ENCODE measurements at places on chromosomes 5 and 9.

DNA sequence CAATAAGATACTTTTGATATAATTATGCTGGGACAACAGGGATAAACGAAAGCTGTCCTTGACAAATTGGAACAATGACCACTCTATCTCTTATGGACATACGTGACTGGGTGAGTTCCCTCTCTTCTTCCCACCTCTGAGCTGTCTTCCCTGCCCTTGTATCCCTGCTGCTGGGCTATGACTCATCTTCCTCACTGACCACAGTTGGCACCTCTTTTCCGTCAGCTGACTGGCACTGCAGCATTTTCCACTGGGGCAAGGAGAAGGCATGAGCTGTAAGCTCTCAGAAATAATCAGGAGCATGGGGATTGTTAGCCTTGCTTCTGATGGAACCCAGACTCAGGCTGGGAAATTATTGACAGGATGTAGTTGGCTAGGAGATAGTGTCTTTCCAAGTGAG is 48.7 kb downstream of the PCSK1 start:
- no peaks in the 10 kb centered on the region for H3K36me3 ChIP-seq
- no peak for DNase-seq
- no peak overlapping the region for H3K27ac ChIP-seq
- no peaks in the 10 kb centered on the region for H3K4me1 ChIP-seq

DNA sequence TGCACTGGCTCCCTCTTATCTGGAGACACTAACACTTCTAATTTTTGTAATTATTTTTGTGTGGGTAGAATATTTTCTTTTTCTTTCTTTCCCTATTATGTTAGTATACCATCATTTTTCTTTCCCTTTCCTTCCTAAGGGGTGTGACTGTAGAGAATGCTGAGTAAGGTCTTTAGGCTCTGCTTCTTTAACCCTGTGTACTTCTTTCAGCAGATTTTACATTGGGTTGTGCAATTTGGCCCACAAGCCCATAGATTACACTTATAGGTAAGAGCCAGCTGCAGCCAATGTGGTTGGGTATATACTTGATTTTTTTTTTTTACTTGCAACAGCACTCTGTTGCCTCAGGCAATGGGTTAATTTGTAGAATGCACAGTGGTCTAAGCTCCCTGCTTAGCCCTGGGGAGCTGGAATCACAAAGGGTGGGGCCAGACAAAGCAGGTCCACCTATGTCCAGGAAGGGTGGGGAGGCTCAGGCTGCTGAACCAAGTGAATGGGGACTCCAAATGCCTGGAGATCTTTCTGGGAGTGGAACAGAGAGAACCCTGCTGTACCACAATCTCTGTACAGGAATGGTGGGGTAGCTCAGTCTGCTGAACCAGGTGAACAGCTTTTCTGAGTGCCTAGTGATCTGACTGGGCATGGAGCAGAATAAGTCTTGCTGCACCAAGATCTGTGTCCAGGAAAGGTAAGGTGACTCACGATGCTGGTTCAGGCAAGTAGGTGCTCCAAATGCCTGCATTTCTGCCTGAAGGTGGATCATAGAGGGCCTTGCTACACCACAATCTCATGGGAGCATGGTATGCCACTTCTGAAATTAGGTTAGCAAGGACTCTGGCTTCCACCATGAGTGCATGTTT is 64.9 kb downstream of the SLC25A46 start:
- no peaks in the 10 kb centered on the region for H3K4me1 ChIP-seq
- no peak overlapping the region for H3K27ac ChIP-seq
- H3K4me3 ChIP-seq, result no peak overlapping the region
- no peaks in the 10 kb centered on the region for H3K27me3 ChIP-seq

- H3K4me1 ChIP-seq, result no peaks in the 10 kb centered on the region
- DNase-seq, result no peak
- H3K4me3 ChIP-seq, result no peak overlapping the region
- no peaks in the 10 kb centered on the region for H3K27me3 ChIP-seq
- H3K36me3 ChIP-seq, result no peaks in the 10 kb centered on the region
- no peak overlapping the region for H3K27ac ChIP-seq
Measured at GRCh38 chr5:1875843-1876659, 6.7 kb downstream of the IRX4 start.

DNA sequence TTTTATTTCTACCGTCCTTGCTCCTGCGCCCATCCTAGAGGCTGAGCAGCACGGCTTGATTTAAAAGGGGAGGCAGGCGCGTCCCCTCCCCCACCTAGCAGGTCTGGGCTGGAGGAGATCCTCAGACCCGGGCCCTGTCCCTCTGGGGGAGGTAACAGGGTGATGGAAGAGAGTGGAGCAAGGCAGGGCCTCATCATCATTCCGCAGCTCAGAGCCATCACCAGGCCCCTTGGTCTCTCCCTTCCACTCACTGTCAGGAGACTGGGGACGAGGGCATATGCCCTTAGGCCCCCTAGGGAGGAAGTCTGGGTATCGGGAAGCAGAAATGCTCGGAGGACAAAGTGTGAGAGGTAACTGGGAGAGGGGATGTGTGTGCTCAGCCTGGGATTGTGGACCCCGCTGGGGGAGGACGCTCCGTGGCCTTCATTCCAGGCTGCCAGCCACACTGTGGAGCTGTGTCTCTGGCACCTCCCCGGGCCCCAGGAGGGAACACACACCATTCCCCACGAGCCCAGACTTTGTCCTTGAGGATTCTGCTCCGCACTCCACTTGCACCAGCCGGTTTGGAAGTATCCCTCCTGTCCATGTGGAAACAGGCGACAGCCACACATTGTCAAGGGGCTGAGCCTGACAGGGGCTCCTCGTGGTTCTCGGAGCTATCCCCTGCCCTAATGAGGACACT is 761 bp downstream of the REEP2 start:
- no peak overlapping the region for H3K4me3 ChIP-seq
- no peaks in the 10 kb centered on the region for H3K4me1 ChIP-seq
- H3K27me3 ChIP-seq, result no peaks in the 10 kb centered on the region
- DNase-seq, result no peak
- H3K36me3 ChIP-seq, result no peaks in the 10 kb centered on the region

- no peak for DNase-seq
- H3K27me3 ChIP-seq, result no peaks in the 10 kb centered on the region
- H3K4me3 ChIP-seq, result no peak overlapping the region
- no peaks in the 10 kb centered on the region for H3K36me3 ChIP-seq
- no peak overlapping the region for H3K27ac ChIP-seq
Measured at GRCh38 chr5:56818450-56819037, 3.2 kb downstream of the MAP3K1 start.

DNA sequence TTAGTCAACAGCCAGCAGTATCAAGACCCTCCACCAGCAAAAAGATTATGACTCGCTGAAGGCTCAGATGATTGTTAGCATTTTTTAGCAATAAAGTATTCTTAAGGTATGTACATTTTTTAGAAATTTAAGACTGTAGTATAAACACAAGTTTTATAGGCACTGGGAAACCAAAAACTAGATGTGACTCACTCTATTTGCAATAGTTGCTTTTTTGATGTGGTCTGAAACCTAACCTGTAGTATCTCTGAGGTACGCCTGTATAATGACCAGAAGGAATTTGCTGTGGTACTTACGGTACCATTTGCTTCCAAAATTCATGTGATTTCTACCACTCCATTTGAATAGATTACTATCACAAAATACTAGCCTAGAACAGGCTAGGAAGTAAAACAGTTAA is 60.8 kb downstream of the WDR41 start:
- H3K36me3 ChIP-seq, result peaks cover 33% of the 10 kb centered on the region
- H3K27me3 ChIP-seq, result no peaks in the 10 kb centered on the region
- H3K4me1 ChIP-seq, result no peaks in the 10 kb centered on the region
- H3K4me3 ChIP-seq, result no peak overlapping the region
- no peak overlapping the region for H3K27ac ChIP-seq

GRCh38 chr5:124341066-124341858 is 405.2 kb downstream of the ZNF608 start:
- H3K36me3 ChIP-seq, result no peaks in the 10 kb centered on the region
- peaks cover 8% of the 10 kb centered on the region for H3K4me1 ChIP-seq
- no peak overlapping the region for H3K27ac ChIP-seq
- no peaks in the 10 kb centered on the region for H3K27me3 ChIP-seq
- no peak for DNase-seq

DNA sequence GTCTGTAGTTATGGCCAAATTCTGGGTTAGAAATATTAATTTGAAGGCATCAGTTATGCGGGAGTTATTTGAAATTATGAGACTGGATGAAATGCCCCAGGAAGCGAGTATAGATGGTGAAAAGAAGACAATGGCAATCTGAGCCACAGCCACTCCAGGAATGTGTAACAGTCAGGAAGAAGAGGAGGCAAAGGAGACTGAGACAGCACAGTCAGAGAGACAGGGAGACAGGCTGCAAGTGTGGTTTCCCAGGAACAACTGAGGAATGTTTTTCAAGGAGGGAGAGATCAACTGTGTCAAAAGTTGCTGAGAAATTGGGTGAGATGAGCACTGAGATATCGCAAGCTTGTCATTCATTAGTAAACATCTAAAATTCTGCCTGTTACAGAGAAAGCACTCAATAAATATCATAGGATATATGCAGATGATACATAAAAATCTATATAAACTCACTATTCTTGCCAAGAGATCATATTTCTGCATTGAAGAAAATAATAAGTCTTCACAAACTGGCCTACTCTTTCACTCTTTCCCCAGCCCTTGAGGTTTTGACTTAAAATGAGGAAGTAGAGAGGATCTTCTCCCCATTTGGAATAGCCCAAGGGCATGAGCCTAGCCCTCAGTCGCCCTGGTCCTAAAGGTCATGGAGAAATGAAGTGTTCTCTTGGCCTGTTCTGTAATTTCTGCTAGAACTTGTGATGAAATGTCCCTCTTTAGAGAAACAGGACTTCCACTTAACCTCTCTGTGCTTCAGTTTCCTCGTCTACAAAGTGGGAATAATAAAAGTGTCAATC is 48.5 kb upstream of the RLN1 start:
- H3K27ac ChIP-seq, result no peak overlapping the region
- H3K4me3 ChIP-seq, result no peak overlapping the region
- no peaks in the 10 kb centered on the region for H3K36me3 ChIP-seq
- H3K4me1 ChIP-seq, result no peaks in the 10 kb centered on the region

DNA sequence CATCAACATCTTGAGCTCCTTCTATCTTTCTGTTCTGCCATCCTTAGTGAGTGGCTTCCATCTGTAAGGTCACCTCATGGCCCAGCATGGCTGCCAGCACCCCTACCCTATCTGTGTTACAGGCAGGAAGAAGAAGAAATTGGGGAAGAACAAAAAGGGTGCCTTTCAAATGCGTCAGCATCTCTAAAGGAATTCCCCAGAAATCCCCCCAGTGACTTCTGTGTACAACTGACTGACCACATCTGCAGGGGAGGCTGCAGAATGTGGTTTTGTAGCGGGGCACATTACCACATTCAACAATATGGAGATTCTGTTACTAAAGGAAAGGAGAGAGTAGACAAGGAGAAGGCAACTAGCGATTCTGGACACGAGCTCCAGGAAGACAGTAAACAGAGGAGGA is 40.1 kb downstream of the ALG2 start:
- H3K27ac ChIP-seq, result no peak overlapping the region
- H3K4me3 ChIP-seq, result no peak overlapping the region
- H3K27me3 ChIP-seq, result no peaks in the 10 kb centered on the region
- no peak for DNase-seq
- no peaks in the 10 kb centered on the region for H3K4me1 ChIP-seq

DNA sequence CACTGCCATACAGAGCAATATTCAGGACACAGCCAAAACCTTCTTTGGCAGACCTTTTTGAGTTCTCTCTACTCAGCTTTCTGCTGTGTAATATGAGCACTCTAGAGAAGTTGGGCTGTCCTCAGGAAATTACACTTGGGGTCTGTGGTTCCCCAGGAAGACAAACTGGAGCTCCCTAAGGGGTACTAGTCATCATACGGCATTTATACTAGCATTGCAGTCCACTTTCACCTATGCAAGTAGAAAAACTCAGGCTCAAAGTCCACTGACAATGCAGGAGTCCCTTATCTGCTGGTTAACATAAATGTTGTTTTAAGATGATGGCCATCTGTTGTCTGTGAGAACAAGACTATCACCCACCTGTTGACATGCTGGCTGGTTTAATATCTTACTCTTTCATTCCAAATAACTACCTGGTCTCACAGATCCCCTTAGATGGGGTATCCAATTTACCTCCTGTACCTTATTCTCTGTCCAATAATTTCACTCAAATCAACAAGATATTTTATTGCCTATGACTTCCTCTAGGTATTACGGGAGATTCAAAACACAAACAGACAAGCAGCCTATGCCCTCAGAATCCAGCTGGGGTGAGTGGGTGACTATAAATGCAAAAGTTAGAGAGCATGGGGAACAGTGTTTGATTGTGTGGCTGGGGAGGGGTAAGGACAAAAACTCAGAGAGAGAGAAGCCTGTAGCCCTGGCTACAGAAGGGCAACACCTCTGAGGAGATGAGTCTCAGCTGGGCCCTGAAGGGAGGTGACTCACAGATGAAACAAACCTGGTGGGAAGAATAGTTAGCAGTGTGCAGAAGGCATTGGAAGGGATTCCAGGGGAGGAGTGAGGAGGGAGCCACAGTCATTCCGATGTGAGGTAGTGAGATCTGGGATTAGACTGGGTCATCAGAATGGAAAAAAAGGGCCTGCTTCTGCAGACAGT is 10.2 kb downstream of the DOCK8 start:
- no peaks in the 10 kb centered on the region for H3K4me1 ChIP-seq
- H3K27ac ChIP-seq, result no peak overlapping the region
- no peak for DNase-seq
- no peaks in the 10 kb centered on the region for H3K27me3 ChIP-seq
- H3K36me3 ChIP-seq, result no peaks in the 10 kb centered on the region

- H3K4me3 ChIP-seq, result no peak overlapping the region
- H3K4me1 ChIP-seq, result no peaks in the 10 kb centered on the region
- H3K36me3 ChIP-seq, result no peaks in the 10 kb centered on the region
- DNase-seq, result no peak
Measured at GRCh38 chr5:156147261-156147943, 179.6 kb upstream of the SGCD start.

DNA sequence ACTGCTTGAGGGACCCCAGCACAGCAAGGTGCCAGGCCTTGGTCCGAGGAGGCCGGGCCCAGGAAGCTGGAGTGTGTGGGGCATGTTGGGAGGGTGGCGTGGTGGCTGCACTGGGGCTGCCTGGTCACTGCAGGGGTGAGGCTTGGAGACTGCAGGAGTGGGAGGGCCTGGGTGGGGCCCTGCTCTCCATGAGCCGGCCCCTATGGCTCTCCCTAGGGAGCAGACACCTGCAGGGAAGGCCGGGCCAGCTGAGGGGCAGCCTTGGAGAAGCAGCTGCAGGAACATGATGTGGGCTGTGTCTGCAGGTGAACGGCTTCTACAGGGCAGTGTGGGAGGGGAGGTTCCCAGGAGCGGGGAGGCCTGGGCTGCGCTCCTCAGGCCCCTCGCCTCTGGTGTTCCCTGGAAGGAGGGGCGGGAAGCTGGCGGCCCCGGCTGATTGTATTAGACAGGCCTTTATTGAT is 41.7 kb upstream of the TMEM250 start:
- no peak overlapping the region for H3K27ac ChIP-seq
- H3K4me1 ChIP-seq, result no peaks in the 10 kb centered on the region
- H3K4me3 ChIP-seq, result no peak overlapping the region
- H3K36me3 ChIP-seq, result no peaks in the 10 kb centered on the region
- DNase-seq, result peak; percentile 38
- no peaks in the 10 kb centered on the region for H3K27me3 ChIP-seq

- H3K36me3 ChIP-seq, result no peaks in the 10 kb centered on the region
- no peaks in the 10 kb centered on the region for H3K27me3 ChIP-seq
- DNase-seq, result peak; percentile 52
Measured at GRCh38 chr5:1494780-1495524, 28.8 kb downstream of the LPCAT1 start.

GRCh38 chr5:130213607-130214006 is 309.3 kb downstream of the CHSY3 start:
- no peak overlapping the region for H3K4me3 ChIP-seq
- no peak for DNase-seq
- H3K27me3 ChIP-seq, result no peaks in the 10 kb centered on the region

GRCh38 chr5:148290271-148291195 is 21.7 kb upstream of the SPINK7 start:
- H3K27me3 ChIP-seq, result no peaks in the 10 kb centered on the region
- no peak overlapping the region for H3K4me3 ChIP-seq
- H3K36me3 ChIP-seq, result no peaks in the 10 kb centered on the region
